T1000 (cell line): ENCODE measurements at places on chromosomes 6 and 20.

DNA sequence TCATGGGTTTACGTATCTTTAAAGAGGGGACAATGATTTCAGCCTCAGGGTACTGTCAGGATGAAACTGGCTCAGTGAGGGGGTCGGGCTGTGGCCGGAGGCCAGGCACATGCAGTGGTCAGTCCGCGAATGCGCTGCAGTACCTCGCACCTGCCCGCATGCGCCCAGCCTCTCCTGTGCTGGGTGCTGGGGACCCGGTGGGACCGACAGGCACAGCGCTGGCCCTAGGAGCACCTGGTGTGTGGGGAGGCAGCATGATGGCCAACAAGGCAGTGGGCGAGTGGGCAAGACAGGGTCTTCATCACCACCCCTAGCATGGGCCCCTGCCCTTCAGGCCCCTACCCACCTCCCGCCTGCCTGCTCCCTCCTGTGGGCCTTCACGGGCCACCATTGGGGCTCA is 970 bp upstream of the CABLES2 start:
- no peak for DNase-seq

GRCh38 chr20:62032609-62033368 is 32.9 kb downstream of the TAF4 start:
- DNase-seq, result no peak

- no peak for DNase-seq
Observed at GRCh38 chr20:31866221-31866620, 4.1 kb downstream of the DUSP15 start.

GRCh38 chr6:166600931-166601330 is 14.5 kb upstream of the RAMACL start:
- DNase-seq, result no peak

DNA sequence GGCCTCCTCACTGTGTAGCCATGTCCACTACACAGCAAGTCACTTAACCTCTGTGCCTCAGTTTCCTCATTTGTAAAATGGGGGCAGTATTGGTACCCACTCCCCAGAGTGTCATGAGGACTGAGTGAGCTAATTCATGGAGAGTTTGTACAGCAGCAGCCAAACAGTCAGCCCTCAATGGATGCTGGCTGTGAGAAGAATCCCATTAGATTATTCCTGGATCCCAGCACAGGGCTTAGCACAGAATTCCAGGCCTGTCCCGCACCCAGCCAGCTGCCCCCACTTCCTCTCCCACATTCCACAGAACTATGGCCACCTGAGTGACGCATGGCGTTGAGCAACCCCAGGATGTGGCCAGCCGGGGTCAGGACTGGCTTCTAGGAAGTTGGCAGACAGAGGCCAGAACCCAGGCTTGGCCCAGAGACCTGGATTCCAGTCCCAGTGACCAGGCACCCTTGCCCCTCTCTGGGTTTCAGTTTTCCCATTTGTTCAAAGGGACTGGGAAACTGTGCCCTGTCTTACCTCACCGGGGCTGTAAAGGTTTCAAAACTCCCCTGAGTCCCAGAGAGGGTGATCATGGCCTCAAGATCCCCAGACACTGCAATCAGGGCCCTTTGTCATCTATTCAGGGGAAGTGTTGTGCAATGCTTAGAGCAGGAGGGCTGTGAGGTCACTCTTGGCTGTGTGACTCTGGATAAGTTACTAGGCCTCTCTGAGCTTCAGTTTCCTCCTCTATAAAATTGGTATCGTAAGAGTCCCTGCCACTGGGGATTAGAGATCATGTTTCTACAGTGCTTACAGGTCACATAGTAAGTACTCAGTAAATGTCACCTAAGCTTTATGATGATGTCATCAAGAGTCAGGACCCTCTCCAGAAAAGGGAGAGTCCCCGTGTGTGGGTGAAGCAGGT is 3.0 kb upstream of the TGM2 start:
- DNase-seq, result peak; percentile 37

DNA sequence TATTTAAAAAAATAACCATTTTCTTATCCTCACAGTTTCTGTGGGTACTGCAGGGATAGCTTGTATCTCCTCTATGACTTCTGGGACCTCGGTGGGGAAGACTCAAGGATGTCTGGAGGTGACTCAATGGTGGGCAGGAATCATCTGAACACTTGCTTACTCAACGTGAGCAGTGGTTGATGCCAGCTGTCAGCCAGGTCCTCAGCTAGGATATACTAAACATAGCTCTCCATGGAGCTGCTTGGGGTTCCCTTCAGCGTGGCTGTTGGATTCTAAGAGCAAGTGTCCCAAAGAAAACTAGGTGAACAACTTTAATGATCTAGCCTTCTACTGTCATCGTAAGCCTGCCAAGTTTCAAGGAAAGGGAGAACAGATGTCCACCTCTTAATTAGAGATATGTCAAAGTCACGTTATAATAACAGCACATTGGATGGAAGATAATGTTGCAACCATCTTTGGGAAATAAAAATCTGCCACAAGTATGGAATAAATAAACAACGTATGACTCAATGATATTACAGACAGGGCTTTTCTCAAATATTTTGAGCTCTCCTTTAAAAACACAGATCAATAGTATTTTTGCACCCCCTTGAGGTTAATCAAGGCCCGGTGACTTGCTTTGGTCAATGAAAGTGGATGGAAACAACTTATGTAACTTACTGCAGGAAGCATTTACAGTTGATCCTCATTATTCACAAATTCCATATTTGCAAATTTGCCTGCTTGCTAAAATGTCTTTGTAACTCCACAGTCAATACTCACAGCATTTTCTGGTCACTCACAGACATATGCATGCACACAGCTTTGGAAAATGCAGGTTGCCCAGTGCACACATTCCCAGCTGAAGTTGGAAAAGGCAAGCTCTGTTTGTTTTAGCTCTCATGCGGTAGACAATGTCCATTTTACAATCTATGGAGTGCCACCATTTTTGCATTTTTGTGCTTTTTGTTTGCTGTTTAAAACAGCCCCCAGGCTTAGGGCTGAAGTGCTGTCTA is 6.6 kb upstream of the HEBP2 start:
- no peak for DNase-seq

GRCh38 chr6:138728662-138729061 is 44.9 kb upstream of the CCDC28A start:
- DNase-seq, result no peak

DNA sequence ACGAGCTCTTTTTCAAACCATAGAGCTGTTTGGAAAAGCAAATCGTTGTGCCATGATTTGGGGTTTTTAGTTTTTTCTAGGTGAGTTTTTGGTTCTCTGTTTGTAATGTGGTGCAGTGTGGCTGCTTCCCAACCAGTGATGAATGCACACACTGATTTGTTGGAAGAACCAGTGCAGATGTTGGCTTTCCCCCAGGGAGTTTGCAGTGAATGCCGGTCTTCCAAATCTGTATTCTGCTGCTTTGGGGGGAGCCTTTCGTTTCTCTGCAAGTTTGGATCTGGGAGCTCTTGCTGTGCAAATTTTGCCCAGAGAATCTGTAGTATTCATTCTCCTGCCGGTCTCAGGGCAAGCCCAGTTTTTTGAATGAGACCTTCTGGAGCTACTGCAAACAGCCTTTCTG is 14.5 kb downstream of the HECA start:
- no peak for DNase-seq

- DNase-seq, result no peak
Observed at GRCh38 chr20:24943731-24944130, 5.3 kb upstream of the CST7 start.

- no peak for DNase-seq
Observed at GRCh38 chr6:37738216-37738615, 40.5 kb upstream of the MDGA1 start.

GRCh38 chr20:18754030-18754652 is 59.4 kb upstream of the SCP2D1 start:
- no peak for DNase-seq

GRCh38 chr6:161107779-161108730 is 116.5 kb downstream of the MAP3K4 start:
- DNase-seq, result no peak

- DNase-seq, result no peak
Observed at GRCh38 chr20:57259938-57260921, 6.2 kb downstream of the BMP7 start.

DNA sequence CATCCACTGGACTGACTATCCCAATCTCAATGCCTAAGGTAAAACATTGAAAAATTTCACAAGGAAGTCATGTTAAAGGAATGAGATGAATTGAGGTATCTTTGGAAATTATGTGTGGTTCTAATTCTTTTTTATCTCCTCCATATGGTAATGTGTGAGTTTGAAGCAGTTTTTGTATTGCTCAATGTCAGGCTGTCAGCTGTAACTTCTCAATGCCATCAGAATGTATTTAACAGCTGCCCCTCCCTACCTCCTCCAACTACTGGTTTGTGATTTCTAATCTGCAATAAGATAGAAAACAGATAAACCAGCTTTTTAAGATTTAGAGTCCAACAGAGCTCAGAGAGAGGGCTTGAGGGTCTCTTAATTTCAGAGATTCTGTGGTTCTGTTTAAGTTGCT is 1005.8 kb upstream of the ADGRB3 start:
- no peak for DNase-seq

DNA sequence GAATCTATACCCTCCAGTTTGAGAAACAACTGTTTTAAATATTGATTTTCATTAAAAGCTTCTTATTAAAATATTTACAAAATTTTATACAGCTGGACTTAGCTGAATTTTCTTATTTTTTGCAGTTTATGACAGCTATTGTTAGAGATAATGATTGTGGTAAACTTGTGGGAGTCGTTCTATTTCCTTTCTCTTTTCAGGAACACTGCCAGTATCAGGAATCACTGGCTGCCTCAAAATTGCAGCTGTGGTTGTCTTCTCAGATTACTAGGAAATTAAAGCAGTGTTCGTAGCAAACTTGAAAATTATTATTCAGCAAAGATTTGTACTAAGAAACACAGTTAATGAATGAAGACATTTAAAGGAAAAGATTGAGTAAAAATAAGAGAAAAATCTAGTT is 311.0 kb downstream of the CENPW start:
- DNase-seq, result no peak

GRCh38 chr6:137973201-137973600 is 106.1 kb downstream of the TNFAIP3 start:
- no peak for DNase-seq

DNA sequence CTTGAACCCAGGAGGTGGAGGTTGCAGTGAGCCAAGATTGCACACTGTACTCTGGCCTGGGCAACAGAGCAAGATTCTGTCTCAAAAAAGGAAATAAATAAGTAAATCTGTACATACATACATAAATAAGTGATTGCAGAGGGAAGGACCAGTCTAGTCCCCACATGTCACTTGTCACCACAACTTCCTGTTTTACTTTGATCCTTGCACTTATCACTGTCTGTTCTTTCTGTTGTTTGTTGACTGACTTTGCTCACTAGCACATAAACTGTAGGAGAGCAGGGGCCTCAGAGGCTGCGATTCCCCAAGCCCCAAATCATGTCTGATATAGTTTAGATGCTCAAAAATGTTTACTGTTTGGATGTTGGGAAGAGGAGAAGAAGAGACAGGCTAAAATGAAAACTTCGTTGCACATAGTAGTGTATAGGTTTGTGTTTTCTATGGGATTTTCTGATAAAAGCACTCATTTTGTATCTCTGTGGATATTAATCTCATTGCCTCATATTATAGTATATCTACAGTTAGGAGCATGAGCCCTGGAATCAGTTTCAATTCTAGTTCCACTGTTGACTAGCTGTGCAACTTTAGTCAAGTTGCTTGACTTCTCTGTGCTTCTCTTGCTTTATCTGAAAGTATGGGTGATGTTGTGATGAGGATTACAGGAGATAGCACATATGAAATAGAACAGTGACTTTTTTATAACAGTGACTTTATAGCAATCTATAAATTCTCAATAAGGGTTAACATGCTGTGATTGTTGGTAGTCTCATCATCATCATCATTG is 165.0 kb downstream of the TBC1D7 start:
- no peak for DNase-seq

DNA sequence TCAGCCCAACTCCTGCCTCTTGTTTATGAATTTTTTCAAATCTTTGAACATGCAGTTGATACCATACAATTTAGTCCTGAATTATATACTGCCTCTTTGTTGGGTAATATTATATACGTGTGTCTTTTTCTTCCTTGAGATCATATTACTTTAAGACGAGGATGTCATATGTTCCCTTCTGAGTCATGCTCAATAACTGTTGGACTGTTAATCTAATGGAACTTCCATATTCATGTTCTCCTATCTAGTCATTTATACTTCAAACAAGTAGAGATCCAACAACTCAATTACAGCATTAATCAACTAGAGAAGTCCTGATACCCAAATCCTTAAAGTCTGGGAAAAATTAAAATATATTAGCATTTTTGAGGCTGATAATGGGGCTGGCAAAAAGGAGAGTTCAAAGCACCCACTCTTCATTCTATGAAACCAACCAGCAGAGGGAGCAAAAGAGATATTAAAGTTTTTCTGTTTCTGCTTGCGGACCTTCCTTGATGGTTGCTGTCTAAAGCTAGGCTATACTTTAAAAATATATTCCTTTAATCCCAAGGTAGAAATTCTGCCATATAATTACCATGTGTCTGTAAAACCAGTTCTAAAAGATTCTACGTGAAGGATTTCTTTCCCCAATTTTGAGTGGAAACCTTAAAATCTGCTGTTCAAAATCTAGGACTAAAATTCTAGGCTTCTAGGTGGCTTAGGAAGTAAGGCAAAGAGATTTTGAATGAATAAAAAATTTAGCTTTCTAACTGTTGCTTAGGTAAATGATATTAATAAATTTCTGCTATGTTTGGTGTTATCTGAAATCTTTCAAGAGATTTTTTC is 498.9 kb downstream of the BCKDHB start:
- no peak for DNase-seq

DNA sequence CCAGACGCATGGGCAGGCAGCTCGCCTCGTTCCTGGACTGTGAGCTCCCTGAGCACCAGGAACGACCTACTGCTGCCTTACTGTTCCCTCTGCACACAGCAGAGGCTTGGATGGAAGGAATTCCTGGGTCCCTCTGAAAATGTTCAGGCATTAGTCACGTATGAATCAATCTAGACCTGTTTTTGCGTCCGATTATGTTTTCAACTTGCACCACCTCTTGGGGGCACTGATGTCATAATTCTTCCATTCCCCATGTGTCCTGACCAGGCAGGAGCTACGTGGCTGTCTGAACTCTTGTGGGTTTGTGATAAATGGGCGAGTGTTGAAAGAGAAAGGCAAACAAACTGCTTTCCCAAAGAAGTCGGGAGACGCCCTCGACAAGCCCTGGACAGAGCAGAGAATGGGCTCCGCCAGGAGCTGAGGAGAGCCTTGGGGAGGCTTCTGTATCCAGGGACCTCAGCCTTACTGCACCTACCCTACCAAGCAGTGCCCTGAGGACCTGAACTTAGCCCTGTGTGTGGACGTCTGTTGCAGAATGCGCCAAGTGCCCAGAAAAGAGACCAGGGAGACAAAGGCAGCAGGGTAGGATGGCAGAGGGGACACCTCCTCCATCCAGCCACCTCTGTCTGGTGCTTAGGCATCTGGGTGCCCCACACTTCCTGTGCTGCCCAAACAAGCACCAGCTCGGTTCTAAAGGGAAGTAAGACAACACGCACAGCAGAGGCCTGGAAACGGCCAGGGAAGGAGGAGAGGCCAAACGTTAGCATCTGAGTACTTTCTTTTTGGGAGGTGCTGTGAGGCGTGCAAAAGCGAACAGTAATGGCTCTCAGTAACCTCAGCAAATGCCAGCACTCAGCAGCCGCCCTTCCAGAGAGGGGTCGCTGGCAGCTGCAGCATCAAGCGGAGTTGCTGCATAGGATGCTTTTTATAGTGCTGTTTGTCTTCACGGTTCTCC is 124.2 kb downstream of the LY86 start:
- DNase-seq, result no peak

- DNase-seq, result no peak
Observed at GRCh38 chr6:54448617-54449016, 140.4 kb downstream of the TINAG start.
